ENCODE measurements at places on chromosomes 13 and 19.

GRCh38 chr19:12797141-12797587 is 4.4 kb downstream of the PRDX2 start:
- no peak for DNase-seq

DNA sequence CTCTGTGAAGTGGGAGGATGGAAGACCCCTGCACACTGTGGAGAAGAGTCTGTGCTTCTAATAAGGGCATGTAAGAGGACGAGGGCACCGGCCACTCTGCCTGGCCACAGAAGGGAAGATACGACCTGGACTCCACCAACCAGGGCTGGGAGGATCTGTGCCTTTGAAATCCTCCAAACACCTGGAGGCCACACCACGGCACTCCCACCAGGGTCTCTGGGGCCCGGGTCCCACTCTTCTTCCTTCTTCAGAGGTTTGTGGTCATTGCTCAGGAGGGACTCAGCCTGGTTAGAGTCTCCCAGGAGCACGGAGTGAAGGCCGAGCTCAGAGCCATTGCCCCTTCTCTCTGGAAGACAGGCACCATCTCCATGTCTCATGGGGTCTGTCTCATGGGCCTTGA is 42.0 kb downstream of the RAB20 start:
- DNase-seq, result no peak

DNA sequence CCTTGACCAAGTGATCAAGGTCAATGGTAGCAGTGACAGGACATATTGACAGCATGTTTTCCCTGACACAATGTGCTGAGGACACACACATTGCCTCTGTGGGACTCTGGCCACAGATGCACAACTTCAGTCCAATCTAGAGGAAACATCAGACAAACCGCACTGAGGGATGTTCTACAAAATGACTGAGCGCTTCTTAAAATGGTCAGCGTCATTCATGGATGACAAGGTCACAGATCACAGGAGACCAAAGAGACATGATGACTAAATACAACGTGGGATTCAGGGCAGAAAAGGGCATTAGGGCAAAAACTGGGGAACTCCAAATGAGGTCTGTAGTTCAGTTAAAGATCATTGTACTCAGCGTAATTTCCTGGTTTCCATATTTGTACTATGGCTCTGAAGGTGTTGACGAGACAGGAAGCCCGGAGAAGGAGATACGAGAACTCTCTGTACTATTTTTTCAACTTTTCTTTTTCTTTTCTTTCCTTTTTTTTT is 20.6 kb downstream of the PBX4 start:
- DNase-seq, result no peak

- DNase-seq, result no peak
These were observed 10.3 kb downstream of the CELF5 start for GRCh38 chr19:3234800-3235199.

DNA sequence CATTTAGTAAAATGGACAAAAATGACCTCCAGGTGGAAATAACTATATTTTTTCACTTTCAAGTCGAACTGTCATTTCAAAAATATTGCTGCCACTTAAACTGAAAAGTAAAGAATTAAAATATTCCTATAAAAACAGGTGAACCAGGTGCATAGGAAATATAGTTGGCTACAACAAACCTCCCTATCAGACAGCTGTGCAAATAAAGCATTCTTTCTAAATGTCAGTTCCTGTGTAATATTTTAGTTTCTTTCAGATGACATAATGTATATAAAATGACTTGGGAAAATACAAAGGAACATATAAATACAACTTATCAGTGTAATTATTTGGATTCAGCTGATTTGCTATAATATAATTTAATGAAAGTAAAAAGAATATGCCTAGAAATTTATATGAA is 403.5 kb upstream of the GPC6 start:
- DNase-seq, result no peak

DNA sequence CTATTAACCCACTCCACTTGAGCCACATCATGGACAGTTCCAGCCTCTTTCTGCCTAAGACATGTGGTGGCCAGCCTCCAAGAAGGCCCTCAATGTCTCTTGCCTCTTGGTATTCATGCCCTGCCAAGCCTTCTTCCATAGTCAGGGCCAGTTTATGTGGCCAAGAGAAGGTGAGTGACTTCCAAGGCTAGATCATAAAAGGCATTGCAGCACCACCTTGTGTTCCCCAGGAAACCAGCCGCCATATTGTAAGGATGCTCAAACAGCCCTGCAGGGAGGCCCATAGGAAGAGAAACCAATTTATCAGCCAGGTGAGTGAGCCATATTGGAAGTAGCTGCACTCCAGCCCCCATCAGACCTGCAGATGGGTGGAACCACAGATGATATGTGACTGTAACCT is 12.3 kb upstream of the DNMT1 start:
- no peak for DNase-seq

DNA sequence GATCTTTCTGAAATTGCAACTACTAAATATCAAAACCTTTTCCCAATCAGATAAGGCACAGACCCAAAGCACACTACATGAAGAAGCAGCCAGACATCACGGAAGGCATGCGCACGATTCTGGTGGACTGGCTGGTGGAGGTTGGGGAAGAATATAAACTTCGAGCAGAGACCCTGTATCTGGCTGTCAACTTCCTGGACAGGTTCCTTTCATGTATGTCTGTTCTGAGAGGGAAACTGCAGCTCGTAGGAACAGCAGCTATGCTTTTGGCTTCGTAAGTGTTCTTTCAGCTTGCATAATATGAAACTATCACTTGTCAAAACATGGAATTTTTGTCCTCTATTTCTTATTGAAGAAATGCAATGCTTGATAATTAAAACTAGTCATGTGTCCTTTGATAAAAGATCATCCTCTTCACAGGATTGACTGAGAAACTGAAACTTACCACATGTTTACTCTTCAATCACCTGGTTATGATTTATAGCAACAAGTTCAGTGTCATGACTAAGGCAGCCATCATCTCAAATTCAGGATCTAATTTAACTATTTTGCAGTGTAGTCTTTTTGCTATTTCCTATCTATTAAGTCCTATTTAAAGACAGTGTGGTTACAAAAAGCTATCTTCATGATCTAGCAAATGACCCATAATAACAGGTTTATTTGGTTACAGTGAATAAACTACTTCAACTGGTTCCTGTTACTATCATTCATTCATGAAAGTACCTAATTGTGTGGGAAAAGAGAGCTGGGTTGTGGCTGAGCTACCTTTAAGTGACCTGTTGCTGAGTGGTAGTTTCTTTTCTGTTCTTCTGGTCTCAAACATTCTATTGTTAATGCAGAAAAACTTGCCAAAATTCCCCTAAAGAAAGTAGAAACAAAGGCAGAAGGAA is 6.5 kb downstream of the CCNA1 start:
- DNase-seq, result no peak

DNA sequence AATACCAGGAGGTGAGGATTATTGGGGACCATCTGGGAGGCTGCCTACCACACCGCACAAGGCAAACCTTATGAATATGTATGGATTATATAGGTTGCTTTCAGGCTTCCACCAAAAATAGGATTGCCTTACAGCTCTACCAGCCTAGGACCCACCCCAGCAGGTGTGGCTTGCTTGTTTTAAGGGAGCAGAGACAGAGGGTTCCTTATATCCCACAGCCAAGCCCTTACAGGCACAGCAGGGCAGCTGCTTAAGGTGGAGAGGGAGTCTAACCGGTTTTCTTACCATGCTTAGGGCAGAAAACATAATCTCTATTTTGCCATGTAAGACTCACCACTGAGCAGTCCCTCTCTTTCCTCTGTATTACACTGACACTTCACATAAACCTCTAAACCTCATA is 16.1 kb upstream of the TTYH1 start:
- no peak for DNase-seq

- DNase-seq, result no peak
These were observed 19.9 kb downstream of the CEBPG start for GRCh38 chr19:33393286-33394005.

GRCh38 chr19:6066661-6067646 is 43.3 kb downstream of the RFX2 start:
- DNase-seq, result peak; percentile 88

GRCh38 chr13:37302686-37303085 is 197.2 kb upstream of the CSNK1A1L start:
- no peak for DNase-seq

GRCh38 chr13:108218044-108218974 is at the start of gene ABHD13:
Gene ABHD13 (plus strand): TSS chr13:108218392. CDS start chr13:108229219, 10,827 bp downstream.
- peak; percentile 88 for DNase-seq

DNA sequence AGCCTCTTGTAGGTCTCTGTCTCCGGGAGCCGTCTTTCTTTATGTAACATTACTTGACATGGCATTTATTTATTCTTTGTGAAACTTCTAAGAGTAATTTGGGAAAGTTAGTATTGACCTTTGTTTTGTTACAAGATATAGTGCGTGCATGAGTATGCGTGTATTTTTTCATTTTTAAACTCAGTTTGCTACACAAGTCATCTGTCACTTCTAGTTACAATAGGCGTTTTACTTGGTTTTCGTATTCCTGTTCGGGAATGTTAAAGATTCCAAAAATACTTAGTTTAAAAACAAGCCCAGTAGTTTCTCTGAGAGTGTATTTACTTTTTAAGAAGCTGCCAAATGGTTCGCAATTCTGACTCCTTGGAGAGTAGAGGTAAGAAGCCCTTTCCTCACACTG is 3.2 kb downstream of the PDS5B start:
- DNase-seq, result peak; percentile 25

DNA sequence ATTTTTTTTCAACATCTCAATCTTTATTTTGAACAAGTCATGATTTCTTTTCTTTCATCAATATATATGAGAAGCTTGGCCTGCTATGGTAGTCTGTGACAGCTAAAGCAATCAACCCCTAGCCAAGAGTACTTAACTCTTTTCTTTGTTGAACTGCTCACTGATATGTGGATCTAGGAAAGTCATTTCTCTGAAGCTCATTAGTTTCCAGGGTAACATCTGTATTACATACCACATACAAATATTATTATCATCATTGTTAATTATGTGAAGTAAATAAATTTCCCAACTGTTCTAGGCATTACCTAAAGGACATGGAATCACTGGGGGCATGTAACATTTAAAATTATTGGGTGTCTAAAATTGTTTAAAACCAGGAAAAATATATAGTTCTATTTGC is 267.3 kb downstream of the DCT start:
- no peak for DNase-seq

Measured in fibroblast of mammary gland (primary cell).